ENCODE measurements at places on chromosomes 1 and 21.

DNA sequence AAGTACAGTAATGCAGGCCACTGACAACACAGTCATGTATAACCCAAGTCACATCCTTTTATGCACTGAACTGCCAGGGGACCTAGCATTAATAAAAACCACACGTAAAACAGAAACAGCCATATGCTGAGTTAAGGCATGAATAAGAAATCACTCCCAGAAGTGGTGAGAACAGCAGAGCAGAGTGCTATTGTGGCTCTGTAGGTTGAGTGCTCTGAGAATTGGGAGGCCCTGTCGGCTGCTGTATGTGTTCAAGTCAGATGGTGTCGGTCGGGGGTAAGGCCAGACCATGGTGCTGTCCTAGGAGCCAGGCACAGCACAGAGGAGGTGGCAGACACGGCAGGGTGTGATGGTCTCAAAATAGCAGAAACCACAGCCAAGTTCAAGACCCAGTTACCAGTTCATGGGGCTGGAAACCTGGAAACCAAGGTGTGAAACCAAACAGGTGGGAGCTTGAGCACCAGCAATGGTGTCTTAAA, 126.6 kb upstream of the COA6 start:
- no peak for DNase-seq

GRCh38 chr1:100832694-100833428, 61.8 kb downstream of the EXTL2 start:
- no peak for DNase-seq

DNA sequence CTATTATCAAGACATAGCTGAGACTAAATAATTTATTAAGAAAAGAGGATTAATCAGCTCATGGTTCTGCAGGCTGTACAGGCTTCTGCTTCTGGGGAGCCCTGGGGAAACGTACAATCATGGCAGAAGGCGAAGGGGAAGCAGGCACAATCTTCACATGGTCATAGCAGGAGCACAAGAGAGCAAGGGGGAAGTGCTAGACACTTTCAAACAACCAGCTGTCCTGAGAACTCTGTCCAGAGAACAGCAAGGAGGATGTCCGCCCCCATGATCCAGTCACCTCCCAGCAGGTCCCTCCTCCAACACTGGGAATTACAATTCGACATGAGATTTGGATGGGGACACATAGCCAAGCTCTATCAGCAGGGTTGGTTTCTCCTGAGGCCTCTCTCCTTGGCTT, 10.3 kb upstream of the SLC45A1 start:
- DNase-seq = no peak

DNA sequence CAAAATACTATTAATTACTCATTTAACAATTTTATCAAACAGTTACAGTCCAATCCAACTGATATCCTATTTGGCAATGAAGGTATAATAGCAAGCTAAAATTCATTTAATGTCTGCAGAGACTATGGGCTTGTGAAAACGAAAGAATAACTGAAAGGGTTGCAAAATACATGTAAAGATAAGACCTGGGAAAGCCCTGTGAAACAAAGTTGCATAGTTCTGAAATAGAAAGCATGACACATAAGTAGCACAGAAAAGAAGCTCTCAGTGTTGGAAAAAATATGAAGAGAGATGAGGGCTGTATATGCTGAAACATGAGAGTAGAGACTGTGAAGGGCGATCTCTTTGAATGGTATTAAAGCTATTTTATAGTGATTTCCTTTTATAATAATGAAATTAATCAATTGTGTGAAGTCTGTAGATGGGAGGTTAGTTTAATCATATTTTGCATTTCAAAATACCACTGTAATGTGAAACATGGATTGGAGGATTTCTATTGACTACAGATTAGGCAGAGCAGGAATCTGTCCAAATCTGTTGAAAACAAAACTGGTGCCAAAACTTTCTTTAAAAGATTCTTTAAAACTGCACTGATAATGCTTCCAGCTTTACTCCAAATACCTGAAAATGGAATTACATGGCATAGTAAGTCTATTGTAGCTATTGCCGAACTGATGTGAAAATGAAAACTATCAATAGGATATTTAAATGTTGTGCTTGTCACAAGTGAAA, 1518.9 kb upstream of the B3GALT2 start:
- no peak for DNase-seq

- DNase-seq = no peak
Observed at GRCh38 chr1:225407755-225408154, 20.1 kb downstream of the LBR start.

DNA sequence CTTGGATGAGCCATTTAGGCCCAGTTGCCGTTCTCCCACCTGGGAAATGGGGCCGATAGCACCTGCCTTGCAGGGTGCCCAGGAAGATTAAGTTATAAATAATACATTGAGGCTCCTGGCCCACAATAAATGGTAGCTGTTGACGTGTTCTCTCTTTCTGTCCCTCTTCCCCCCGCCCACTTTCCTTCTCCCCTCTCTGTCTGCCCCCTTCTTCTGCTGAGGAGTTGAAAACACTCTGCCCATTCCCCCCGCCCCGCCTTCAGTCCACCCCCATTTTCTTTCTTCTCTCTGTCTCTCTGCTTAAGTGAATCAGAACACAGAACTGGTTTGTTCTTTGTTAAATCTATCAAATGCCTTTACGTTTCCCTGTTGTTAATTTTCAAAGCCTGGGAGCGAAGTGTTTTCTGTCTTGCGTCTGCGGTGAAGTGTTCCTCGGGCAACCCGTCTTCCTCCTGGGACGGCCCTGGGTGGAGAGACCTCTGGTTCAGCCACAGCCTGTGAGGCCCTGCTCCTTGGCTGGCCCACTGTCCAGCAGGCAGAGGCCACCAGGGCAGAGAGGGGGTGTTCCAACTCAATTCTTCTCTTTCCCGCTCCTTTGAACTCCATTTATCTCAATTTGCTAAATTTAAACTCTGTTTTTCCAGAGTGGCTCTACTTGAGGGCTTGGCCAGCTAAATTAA, 29.3 kb upstream of the SELENON start:
- DNase-seq = no peak

GRCh38 chr1:167452483-167452882, 65.8 kb downstream of the CD247 start:
- DNase-seq = no peak

- no peak for DNase-seq
Observed at GRCh38 chr1:8382051-8382505, 64.2 kb downstream of the SLC45A1 start.

DNA sequence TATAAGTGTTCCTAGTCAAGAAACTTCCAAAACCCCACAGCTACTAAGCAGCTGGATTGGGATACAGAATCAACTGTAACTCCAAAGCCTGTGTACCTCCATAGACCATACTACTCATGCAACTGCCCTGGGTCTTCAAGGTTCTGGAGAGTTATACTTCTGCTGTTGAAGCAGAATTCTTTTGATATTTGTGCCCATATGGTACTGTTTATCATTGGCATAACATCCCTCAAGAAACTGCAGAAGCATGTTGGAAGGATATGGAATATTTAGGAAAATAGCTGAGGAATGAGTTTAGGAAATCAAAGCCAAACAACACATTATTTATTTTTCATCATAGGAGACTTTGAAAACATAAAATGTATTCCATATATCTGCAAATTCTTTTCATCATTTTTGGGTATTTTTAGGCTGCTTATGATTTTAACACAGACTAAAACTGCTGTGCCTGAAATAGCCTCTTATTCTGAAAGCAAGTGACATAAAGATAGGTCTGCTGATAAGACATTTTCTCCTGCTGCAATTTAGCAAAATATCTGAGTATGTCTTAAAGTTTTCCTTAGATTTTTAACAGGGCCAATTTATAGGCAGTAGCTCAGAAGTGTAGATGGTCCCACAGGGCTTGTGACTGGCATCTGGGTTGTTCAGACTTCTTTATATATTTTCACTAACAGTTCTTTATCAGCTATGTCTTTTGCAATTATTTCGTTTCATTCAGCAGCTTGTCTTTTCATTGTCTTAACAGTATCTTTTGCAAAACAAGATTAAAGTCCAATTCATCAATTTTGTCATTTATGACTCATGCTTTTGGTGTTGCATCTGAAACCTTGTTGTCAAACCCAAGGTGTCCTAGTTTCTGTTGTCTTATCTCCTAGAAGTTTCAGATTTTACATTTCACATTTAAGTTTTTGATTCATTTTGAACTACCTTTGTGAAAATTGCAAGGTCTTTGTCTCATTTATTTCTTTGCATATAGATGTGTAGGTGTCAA, 41.1 kb upstream of the ZNF124 start:
- DNase-seq = no peak

DNA sequence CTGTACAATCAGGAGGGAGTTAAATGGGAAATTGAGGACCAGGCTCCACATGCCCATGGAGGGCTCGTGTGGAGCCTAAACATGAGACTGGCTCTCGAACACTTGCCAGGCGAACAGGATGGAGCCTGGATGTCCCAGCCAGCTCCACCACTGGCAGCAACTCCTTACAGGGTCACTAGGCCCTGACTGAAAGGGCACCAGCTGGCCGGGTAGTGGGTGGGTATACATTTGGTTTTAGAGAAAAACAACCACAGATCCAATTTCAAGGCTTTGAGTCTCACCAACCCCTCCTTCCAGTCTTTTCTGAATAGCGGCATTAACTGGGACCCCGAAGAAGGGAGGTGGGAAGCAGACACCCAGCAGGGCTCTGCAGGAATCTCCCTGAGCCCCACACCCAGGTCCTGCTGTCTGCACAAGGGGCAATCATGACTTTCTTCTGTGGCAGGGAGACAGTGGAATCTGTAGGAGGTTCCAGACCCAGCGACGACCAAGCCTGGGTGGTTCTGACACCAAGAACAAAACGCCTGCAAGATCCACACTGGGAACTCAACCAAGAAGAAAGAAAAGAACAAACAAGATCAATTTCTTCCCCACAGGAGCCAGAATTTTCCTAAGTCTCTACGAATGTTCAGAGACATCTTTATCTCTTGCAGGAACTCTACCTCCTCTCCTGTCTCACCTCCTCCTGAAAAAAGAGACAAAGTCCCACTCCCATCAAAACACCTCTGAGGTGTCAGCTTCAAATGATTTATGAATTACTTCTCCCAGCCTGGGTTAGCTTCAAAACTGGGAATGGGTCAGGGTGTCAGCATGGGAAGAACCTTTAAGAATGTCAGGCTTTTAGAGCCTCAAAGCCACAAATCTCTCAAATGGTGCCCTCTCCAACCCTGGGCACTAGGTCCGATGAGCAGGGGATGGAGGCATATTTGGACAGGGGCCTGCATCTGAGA, 26.5 kb upstream of the SRP9 start:
- no peak for DNase-seq

- no peak for DNase-seq
Observed at GRCh38 chr1:96466842-96467241, 254.7 kb upstream of the PTBP2 start.

GRCh38 chr1:178962853-178963711, 62.6 kb upstream of the FAM20B start:
- DNase-seq = no peak

GRCh38 chr1:43232074-43232473, 37.7 kb upstream of the TMEM125 start:
- DNase-seq = no peak

- DNase-seq = no peak
Observed at GRCh38 chr1:182069028-182069466, 7.5 kb upstream of the ZNF648 start.
